Stimulated activated CD4-positive, alpha-beta T cell treated with anti-CD3 and anti-CD28 coated beads, Interleukin-1b, Interleukin-23, amount 100 ng/mL, for 24 hours (primary cell): ENCODE measurements at places on chromosomes 11 and 22.

DNA sequence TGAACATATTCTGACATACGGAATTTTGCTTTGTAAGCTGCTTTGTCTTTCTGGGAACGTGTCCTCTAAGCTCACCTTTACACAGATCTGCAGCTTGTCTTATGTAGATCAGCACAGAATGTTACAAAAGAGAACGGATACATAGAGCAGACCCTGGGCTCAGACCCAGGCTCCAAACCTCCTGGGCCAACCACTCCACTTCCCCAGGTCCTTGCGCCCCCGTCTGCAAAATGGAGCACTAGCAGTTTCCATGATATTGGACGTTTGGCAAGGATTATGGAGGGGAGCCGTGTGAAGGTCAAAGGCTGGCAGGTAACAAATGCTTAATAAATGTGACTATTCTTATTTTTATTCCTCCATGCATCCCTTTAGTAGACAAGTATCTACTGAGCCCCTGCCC is 358.4 kb downstream of the CTTN start:
- no peak for DNase-seq

DNA sequence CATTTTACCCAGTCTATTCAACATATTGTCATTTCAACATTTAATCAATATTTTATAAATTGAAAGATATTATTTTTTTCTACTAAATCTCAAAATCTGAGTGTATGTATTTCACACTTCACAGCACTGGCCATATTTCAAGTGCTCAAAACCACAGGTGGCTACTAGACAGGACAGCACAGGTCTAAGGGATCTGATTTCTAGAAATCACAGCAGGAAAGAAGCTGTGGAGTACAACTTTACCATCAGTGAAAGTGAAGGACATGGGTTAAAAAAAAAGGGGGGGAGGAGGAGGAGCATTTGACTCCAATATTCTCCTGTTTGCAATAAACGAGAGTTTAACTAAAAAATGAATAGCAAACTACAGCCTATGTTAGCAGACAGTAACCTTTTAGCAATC is 4.5 kb downstream of the PRDM10 start:
- no peak for DNase-seq

GRCh38 chr11:121553806-121554205 is 101.0 kb upstream of the SORL1-AS1 start:
- no peak for DNase-seq

DNA sequence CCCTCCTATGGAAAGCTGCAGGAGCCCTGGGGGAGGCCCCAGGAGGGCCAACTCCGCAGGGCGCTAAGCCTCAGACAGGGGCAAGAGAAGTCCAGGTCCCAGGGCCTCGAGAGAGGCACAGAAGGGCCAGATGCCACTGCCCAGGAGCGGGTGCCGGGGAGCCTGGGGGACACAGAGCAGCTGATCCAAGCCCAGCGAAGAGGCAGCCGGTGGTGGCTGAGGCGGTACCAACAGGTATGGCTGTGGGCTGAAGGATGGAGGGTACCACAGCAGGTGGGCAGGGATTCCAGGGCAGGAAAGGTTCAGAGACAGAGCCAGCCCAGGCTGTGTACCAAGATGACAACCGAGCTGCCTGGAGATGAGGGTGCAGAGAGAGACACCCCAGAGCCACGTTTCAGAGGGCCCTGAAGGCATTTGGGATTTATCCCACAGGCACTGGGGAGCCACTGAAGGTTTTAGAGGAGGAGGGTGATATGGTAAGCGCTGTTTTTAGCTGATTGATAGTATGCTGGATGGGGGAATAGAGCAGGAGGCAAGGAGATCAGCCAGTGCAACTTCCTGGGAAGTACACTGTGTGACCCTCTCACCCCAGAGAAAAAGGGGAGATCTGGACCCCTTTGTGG is 412 bp downstream of the C11orf86 start:
- DNase-seq, result no peak

- DNase-seq, result no peak
These were observed 9.1 kb upstream of the CSF2RB start for GRCh38 chr22:36904260-36904880.

- no peak for DNase-seq
These were observed 30.2 kb downstream of the MUC15 start for GRCh38 chr11:26541870-26542269.

DNA sequence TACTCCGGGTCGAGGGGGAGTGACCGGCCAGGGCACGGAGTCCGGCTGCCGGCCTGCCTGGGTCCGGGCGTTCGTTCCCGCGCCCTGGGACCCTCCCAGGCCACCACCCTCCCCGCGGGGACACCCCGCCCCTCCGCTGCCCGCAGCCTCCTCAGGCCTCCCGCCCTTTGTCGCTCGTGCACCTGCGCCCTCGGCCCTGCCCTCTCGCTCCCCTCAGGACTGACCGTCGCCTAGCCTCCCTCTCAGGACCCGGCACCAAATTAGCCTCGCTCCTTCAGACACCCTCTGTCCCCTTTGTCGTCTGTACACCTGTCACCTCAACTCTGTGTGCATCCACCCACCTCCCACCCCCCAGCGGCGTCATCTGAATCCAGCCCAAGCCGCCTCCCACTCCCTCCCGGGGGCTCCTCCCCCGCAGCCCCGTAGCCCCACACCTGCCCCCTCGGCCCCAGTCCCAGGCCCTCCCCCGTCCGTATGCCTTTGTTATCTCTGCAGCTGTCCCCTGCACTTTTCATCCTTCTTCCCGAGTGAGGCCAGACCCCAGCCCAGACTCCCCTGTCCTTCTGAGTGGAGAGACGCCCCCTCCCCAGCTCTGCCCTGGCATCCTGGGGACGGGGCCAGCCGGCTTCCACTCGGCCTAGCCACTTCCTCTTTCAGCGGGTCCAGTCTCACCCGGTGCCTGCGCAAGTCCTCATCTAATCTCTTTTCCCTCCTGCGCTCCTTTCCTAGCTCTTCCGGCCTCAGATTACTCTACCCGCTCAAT is 643 bp downstream of the TIGD3 start:
- peak; percentile 23 for DNase-seq

- DNase-seq, result no peak
These were observed 208.4 kb downstream of the MAML2 start for GRCh38 chr11:96134602-96135001.

DNA sequence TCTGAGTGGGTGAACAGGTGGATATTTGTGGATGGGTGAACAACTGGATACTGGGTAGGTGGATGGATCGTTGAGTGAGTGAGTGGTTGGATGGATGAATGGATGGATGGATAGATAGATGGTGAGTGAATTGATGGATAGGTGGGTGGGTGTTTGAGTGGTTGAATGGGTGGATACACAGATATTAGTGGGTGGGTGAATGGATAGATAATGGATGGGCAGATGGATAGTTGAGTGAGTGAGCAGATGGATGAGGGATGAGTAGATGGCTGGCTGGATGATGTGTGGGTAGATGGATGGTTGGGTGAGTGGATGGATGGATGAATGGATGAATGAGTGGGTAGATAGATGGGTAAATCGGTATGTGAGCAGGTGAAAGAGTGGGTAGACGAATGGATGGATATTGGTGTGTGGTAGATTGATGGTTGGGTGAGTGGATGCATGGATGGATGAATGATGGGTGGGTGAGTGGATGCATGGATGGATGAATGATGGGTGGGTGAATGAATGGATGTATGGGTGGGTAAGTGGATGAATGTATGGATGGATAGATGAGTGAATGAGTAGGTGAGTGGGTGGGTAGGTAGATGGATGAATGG is 406.7 kb downstream of the MN1 start:
- DNase-seq, result no peak

DNA sequence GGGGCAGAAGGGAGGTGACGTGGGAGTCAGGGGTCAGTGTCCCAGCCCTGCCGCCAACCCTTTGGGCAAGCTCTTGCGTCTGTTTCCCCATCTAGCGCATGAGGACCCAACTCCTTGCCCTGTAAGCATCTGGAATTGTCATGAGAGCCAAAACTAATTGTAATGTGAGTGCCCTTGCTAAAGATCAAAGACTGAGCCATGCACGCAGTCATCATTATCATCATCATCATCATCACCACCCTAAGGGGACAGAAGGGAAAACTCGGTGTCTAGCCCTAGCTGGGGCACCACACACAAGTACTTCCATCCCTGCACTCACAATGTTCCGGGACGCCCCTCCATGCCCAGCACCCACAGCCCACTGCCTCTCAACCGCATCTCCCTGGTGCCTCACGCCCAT is 2.5 kb downstream of the LIF start:
- DNase-seq, result no peak

DNA sequence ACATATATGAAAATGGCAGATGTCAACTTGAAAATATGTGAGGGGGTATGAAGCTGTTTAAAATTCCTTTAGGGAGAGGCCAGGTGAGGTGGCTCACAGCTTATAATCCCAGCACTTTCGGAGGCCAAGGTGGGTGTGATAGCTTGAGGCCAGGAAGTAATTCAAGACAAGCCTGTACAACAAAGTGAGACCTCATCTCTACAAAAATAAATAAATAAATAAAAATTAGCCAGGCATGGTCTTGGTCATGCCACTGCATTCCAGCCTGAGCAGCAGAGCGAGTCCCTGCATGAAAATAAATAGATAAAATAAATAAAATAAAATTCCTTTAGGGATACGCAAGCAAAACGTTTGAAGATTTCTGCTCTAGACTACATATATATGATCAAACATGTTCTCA is 38.1 kb upstream of the FAM181B start:
- no peak for DNase-seq

DNA sequence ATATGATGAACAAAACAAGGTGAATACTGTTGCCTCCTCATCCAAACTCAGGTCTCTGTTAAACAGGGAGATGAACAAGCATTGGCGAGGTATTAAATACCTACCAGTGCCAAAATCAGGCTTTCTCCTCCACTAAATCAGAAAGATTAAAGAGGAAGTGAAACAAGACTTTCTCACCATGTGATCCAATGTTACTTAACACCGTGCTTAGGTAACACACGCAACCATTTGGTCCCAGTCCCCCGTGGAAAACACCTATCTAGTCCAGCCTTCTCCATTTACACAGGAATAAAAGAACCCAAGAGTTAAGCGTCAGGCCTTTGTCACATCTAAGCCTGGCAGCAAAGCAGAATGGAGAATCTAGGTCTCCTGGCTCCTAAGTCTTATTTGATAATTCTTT is 34.5 kb downstream of the TENM4 start:
- DNase-seq, result no peak

- DNase-seq, result no peak
These were observed 196.1 kb downstream of the TRIM29 start for GRCh38 chr11:119941636-119942411.

DNA sequence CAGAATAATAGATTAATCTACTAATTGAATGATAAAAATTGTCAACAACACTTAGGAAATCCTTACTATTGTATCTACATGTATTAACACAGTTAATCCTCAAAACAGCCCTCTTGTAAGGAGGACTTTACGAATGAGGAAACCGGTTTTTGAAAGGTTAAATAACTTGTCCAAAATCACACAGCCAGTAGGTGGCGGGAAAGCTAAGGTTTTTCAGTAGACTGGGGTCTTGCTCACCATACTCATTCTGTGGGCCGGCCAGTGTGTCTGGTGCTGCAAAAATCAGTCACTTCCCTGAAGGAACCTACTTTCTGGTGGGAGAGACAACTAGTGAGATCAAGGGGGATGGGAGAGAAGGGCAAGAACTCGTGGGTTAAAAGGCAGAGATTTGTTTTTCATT is 3.8 kb downstream of the DCPS start:
- DNase-seq, result no peak

GRCh38 chr11:71144736-71145135 is 107.6 kb downstream of the SHANK2 start:
- DNase-seq, result no peak

DNA sequence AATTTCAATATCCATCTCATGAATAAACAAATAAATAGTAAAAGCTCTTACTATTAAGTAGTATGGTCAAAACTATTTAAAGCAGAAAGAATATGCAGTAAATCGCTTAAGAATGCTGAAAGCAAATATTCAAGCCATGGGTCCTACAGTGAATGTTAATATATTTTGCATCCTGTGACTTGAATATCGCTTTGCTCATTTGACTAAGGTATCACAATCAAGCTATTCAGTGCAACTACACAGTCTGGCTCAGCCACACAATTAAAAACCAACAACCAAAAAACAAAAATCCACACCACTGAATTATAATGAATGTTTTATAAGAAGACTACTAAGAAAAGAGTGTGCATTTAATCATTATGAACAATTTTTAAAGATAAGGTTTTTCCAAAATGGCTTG is 45.3 kb downstream of the RAB6A start:
- no peak for DNase-seq

- DNase-seq, result no peak
These were observed 6.2 kb downstream of the CRYAB start for GRCh38 chr11:111905411-111905810.

- no peak for DNase-seq
These were observed 42.9 kb downstream of the DCDC1 start for GRCh38 chr11:31326470-31327148.

GRCh38 chr11:5364214-5364613 is 12.9 kb downstream of the OR51B6 start:
- no peak for DNase-seq

DNA sequence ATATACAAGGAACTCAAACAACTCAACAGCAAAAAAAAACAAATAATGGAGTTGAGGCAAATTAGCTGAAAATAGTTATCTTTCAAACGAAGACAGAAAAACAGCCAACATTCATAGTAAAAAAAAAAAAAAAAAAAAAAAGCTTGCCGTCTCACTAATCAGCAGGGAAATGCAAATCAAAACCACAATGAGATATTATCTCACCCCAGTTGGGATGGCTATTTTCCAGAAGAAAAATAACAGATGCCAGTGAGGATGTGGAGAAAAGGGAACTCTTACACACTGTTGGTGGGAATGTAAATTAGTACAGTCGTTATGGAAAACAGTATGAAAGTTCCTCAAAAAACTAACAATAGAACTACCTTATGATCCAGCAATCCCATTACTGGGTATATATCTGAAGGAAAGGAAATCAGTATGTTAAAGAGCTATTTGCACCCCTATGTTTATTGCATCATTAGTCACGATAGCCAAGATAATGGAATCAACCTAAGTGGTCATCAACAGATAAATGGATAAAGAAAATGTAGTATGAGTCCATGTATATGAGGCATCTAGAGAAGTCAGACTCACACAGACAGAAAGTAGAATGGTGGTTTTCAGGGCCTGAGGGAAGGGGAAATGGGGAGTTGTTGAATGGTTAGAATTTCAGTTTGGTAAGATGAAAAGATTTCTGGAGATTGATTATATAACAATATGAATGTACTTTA is 56.0 kb downstream of the USP35 start:
- DNase-seq, result no peak

GRCh38 chr11:35118906-35119305 is 20.1 kb upstream of the CD44 start:
- no peak for DNase-seq

DNA sequence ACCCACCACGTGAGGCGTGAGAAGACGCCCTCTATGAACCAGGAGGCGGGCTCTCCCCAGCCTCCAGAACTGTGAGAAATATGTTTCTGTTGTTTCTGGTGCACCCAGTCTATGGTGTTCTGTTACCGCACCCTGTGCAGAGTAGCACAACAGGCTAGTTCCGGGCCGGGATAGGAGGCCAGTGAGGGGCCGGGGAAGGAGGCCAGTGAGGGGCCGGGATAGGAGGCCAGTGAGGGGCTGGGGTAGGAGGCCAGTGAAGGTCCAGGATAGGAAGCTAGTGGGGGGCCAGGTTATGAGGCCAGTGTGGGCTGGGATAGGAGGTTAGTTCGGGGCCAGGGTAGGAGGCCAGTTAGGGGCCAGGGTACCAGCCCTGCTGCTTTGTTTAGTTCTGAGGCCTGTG is 204.6 kb downstream of the BARX2 start:
- no peak for DNase-seq
